ENCODE measurements at places on chromosomes 13 and 19. TPM values are rescaled to one million over a fixed set of nuclear protein-coding genes. Genes with fewer than 3 reads are reported as not detected.

The RFPL4A gene
- not detected for total RNA-seq

The HMGB1 gene
- 58.4 TPM for total RNA-seq

The FAM124A gene
- not detected for total RNA-seq

The TMC4 gene
- 71.6 TPM for total RNA-seq

The RAB3A gene
- total RNA-seq: under 0.01 TPM

The KIR3DL1 gene
- total RNA-seq: not detected

All from nasal cavity respiratory epithelium epithelial cell of viscerocranial mucosa (primary cell).